Thoracic aorta (tissue), 2 donors: ENCODE measurements at places on chromosomes 1 and 21.

- no peak for DNase-seq
These were observed 94.9 kb downstream of the MRPL39 start for GRCh38 chr21:25512095-25513081.

DNA sequence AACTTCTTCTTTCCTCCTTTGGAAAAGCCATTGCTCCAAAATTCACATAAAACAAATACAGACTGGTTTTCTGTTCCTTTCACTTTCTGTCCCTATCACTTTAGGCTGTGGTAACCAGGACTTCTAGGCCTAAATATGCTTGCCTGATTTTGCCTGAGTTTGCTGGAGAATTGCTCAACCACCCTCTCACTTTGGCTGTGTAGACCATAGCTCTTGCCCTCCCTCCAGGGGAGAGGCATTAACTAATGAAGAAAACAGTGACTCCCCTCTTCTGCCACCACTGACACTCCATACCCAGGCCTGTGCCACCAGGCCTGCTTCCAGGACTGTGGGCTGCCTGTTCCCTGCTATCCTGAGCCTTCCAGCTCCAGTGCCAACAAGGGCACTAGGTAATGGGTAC, 163.5 kb downstream of the TOMM20 start:
- no peak for DNase-seq

DNA sequence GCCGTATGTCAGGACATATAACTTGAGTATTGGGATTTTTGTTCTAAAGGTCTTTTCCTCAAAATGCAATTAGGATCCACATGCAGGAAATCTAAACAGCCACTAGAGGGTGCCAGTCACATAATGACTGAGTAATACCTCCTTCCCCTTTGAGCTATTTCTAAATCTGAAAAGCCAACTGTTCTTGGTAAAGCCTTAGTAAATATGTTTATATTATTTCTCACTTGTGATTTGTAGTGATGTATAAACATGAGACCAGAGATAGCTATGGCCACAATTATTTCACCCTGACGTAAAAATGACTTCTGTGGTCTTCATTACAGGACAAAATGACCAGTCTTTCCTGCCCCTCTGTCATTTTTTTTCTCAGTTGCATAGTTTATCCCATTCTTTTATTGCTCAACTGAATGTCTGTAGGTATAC, 41.0 kb upstream of the DR1 start:
- peak; percentile 3 for DNase-seq

GRCh38 chr1:241638909-241639622, 1.1 kb downstream of the CHML start:
- DNase-seq, result no peak

- no peak for DNase-seq
These were observed 27.4 kb downstream of the AGL start for GRCh38 chr1:99877568-99877967.

GRCh38 chr21:33281096-33281652, 15.0 kb downstream of the IL10RB start:
- DNase-seq, result no peak

- DNase-seq, result no peak
These were observed 4.1 kb upstream of the CFAP107 start for GRCh38 chr1:12741946-12742345.

- no peak for DNase-seq
These were observed 51.2 kb downstream of the XKR8 start for GRCh38 chr1:28010969-28011368.

- no peak for DNase-seq
These were observed 1531.5 kb upstream of the B3GALT2 start for GRCh38 chr1:194717941-194718340.

DNA sequence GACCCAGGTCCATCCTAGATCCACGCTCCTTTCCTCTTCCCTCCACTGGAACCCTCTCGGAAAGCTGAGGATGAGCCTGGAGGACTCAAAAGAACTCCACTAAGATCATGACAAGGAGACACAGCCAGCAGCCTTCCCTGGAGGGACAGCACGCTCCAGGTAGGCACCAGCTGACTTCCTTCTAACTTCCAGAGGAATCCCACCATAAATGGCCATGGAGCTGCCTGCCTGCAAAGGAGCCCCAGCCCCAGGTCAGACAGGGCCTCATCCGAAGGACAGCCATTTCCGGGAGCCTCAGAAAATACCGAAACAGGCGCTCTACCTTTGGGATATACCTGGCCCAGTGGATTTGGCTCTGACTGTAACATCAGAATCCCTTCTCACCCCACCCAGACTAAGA, 4.1 kb downstream of the SH3BP5L start:
- no peak for DNase-seq

DNA sequence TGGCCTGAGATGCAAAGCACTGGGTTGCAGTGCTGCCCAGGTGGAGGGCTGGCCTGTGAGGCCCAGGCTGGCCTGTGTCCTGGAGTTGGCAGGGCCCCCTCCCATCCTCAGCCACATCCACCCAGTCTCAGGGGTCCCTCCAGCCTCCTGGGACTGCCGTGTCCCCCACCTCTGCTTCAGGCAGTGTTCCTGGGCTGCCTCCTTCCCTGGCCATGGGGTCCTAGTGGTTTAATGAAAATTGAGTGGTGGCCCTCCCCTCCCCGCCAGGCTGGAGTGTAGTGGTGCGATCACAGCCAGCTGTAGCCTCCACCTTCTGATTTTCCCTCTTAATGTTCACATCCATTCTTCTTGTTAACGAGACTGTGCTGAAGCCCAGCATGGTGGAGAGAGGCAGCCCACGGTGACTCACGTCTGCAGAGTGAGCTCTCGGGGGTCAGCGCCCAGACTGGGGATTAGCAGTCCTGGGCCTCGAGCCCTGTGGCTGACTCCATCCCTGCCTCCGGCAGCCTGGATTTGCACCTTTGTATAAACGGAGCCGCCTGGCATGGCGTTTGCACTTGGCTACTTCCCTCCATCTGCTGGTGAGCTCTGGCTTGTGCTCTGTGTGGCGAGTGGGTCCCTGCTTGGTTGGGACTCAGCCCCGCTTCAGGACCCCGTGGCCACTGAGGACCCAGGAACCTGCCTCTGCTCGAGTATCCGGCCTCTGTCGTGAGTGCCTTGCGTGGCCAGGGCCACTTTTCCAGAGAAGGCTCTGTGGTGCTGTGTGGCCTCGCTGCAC, 6.9 kb downstream of the MIB2 start:
- DNase-seq, result no peak

DNA sequence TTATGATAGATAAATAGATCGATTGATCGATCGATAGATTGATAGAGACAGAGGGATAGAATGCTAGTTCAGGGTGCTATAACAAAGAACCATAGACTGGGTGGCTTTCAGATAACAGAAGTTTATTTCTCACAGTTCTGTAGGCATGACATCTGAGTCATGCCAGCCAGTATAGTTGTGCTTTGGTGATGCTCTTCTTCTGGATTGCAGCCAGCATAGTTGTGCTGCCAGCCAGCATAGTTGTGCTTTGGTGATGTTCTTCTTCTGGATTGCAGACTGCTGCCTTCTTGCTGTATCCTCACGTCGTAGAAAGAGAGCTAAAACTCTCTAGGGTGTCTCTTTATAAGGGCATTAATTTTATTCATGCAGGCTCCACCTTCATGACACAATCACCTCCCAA, 860.8 kb downstream of the BRINP3 start:
- no peak for DNase-seq

- DNase-seq, result no peak
These were observed 15.5 kb downstream of the CD101 start for GRCh38 chr1:117017062-117017461.

DNA sequence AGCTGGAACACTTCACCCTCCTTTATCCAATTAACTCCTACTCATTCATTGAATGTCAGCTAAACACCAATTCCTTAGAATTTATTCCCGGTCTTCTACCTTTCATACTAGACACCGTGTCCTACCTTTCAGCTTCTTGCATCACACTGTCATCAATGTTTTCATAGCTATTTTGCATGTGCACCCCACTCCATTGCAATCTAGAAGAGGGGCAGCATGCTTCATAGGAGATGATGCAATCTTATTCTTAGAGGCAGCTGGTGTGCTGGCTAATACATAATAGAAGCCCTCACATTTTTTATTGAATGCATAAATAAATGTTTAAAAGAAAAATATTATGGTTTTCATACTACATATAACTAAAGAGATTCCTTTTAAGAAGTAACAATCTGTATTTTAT, 123.6 kb downstream of the DSCAM start:
- DNase-seq, result no peak

- DNase-seq, result no peak
These were observed 183.0 kb downstream of the CYYR1 start for GRCh38 chr21:26389971-26390641.

- no peak for DNase-seq
These were observed 49.5 kb downstream of the CHODL start for GRCh38 chr21:18294100-18294499.

DNA sequence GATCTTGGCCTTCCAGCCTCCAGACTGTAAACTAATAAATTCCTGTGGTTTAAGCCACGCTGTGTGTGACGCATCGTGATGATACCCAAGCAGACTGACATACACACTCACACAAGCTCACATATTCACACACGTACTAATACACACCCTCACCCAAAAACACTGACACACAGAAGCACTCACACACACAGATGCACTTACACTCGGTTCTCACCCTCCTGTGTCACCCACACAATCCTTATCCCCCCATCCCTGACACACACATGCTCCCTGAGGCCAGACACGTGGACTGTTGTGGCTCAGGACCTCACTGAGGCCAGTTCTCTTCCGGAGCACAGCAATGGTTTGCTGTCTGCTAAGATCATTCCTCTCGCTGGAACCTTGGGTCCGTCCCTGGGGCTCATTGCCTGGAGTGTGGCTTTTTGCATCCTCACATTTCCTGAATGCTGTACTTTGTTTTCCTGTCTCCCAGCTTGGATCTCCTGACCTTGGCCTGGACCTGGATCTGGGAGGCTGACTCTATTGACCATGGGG, 76.9 kb upstream of the LYST start:
- DNase-seq, result no peak

GRCh38 chr1:1213345-1214265, at the start of gene TNFRSF4:
TNFRSF4 (minus strand) TSS chr1:1214153; CDS start chr1:1214127, 26 bp downstream.
- DNase-seq, result no peak

GRCh38 chr1:230809256-230809990, 58.9 kb downstream of the C1orf198 start:
- no peak for DNase-seq

DNA sequence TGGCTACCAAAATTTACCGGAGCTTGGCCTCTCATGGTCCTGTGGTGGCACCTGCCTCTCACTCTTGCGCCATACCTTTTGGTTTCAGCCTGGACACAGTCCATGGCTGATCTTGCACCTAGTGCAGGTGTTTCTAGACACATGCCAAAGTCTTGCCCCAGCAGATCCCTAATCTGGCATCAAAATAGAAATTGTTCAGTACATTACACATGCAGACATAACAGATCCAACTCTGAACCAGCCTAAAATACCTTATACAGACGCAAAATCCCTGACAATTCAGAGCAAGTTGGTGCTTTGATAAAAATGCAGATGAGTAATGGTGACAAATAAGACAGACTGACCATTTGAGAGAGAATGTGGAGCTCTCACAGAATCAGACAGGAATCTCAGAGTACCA, 44.1 kb downstream of the NGF start:
- DNase-seq, result no peak

GRCh38 chr1:76826072-76826845, 41.0 kb upstream of the ST6GALNAC5 start:
- DNase-seq, result no peak

GRCh38 chr1:43271186-43272118, 1.7 kb downstream of the TMEM125 start:
- DNase-seq, result no peak

DNA sequence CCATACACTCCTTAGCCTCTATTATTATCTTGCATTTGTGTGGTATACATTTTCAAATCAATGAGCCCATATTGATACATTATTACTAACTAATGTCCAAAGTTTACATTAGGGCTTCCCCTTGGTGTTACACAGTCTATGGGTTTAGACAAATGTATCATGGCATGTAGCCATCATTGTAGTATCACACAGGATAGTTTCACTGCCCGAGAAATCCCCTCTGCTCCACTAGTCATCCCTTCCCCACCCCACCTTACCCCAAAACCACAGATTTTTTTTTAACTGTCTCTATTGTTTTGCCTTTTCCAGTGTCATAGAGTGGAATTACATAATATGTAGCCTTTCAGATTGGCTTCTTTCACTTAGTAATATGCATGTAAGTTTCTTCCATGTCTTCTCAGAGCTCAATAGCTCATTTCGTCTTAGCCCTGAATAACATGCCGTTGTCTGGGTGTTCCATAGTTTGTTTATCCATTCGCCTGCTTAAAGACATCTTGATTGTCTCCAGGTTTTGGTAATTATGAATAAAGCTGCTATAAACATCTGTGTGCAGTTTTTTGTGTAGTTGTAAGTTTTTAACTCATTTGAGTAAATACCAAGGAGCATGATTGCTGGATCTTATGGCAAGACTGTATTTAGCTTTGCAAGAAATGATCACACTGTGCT, 86.4 kb upstream of the LYST start:
- no peak for DNase-seq

DNA sequence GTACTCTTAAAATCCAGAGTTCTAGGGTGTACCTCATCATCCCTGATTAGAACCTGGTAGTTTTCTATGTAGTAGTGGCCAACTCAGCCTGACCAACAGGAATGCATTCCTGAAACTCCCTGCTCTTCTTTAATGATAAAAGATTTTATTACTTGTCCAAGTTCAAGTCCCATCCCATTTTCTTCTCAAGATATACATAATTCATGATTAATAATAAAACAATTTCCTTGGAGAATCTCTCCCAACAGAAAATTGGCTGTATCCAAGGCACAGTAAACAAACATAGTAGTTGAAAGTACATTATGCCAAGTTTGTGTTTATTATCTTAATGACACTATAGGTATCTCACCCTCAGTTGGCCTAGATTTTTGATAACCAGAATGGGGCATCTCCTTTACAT, 714.1 kb upstream of the ADAMTS5 start:
- DNase-seq, result no peak

DNA sequence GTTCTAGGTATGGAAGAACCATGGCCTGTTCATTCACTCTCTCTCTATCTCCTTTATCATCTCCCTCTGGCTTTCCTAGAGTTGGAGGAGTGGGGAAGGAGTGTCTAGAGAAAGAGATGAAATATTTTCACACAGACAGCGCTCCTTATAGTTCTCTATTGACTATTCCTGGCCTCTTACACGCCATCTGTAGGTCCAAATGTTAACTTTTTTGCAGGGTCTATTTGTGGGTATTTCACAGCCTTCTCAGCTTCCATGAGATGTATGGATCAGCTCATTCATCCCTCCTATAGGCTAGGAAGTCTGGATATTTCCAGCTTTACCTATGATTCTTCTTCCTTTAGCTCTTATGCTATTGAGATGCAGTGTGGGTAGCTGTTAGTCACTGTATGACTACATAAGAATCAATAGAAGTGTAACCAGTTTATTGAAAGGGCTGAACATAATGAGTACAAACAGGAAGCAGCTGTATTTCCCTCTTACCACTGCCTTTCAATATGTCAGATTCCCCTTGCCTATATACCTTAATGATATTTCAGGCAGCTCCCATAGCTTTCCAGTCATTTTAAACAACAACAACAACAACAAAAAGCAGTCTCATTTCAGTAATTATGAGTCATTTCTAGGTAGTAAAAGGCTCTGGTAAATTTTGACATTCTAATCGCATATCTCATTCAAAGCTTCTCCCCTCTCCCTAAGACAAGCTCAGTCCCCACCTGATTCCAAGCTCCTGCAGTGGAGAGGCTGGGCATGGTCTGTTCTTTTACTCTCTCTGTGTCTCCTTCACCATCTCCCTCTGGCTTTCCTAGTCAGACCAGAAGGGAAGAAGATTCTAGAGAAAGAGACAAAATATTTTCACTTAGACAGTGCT, 149.5 kb downstream of the TTLL7 start:
- DNase-seq, result no peak
